ENCODE measurements at places on chromosomes 16 and 17.

GRCh38 chr16:3589441-3589921 lies 12.3 kb upstream of the NLRC3 start:
- DNase-seq: no peak

GRCh38 chr17:50187751-50188530 lies 13.5 kb downstream of the COL1A1 start:
- no peak for DNase-seq

DNA sequence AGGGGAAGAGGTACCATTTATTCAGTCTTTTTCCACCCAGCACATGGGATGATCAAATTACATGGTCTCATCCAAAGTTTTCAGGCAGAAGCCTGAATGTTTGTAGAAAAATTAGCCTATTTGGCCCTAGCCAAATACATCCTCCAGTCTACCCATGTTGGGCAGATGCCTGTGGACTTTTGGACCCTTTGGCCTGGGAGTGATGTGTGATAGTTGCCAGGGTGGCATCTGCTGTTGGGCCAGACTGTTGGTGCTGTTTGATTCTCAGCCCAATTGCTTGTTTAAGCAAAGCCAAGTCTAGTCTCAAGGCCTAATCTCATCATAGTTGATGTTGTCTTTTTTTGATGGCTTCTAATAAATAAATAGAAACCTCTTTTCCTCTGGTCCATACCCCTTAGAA lies 419.0 kb downstream of the CDH13 start:
- DNase-seq: no peak

- DNase-seq: no peak
Measured at GRCh38 chr17:44122816-44123355, 555 bp downstream of the HDAC5 start.

- no peak for DNase-seq
Measured at GRCh38 chr17:56111706-56112485, 41.4 kb upstream of the ANKFN1 start.

DNA sequence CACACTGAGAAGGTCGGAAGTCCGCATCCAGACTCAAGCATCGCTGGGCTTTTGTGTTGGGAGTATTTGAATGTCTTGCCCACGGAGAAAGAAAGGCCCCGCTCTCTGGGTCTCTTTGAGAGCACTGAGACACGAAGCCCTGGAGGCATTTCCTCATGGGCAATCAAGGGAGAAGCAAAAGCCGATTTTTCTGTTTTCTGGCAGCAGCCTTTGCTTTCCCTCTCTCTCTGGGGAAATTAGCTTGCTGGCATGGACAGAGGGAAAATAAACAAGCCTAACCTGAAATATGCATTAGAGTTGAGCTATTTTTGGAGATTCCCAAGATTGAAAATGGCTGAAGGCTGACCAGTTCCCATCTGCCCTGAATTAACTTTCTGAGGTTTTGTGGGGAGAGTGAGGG lies 238.7 kb downstream of the HAPSTR1 start:
- DNase-seq: no peak

DNA sequence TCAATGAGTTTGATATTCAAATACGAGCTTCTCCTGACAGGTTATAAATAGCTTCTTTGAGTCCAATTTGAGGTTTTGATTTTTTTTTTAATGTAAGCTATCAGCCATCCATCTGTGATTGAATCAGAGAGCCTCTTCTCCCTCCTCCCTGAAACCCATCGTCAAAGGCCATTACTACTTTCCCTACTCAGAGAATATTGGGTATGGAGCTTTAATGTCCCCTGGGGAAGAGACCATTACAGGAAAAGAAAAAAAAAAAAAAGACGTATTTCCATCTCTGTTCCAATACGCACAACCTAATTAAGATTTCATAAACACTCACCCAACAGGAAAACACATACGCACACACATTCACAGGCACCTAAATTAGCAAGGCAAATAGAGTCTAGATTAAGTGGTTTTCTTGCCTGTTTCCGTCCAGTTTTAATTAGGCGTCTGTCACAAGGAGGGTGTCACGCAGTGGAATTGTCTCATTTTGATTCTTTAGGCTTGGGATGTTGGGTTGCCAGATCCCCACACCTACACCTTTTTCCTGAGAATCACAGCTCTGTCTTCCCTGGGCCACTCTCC lies 194.3 kb upstream of the RPL38 start:
- no peak for DNase-seq

GRCh38 chr16:31224092-31224955 lies 7.4 kb upstream of the PYDC1 start:
- DNase-seq: peak; percentile 24

- DNase-seq: peak; percentile 80
Measured at GRCh38 chr16:85172455-85173145, 60.3 kb upstream of the CIBAR2 start.

DNA sequence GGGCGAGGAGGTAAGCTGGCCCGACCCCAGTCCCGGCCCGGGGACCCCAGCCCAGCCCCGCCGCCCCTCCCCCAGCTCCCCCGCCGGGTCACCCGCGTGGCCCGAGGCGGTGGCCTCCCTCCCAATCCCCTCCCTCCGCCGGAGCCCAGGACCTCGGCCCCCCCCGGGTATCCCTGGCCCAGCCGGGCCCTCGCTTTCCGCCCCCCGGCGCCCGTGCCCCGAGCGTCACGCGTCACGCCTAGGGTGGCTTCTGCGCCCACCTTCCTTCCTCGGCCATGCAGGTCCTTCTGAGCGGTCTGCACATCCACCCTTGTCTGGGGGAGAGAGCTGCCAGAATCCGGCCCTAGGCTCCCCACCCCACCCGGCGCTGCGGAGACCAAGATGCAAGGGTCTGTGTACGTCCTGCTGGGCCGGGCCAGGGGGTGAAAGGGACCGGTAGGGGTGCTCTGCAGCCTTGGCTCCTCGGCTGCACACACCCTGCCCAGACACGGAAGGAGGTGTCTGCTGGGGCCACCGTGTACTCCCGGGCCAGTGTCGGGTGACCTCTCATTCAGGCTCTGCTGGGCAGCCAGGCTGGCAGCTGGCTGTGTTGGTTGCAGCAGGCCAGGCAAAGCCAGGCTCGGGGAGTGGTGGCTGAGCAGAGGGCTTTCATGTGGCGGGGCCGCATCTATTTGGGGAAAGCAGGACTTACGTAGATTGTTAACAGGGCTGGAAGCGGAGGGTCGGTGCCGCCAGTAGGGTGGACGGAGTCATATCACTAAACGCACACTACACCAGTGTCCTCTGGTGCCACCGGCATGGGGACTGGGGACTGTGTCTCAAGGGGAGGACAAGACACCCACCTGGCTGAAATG lies 754 bp downstream of the RAB11FIP4 start:
- DNase-seq: peak; percentile 11

DNA sequence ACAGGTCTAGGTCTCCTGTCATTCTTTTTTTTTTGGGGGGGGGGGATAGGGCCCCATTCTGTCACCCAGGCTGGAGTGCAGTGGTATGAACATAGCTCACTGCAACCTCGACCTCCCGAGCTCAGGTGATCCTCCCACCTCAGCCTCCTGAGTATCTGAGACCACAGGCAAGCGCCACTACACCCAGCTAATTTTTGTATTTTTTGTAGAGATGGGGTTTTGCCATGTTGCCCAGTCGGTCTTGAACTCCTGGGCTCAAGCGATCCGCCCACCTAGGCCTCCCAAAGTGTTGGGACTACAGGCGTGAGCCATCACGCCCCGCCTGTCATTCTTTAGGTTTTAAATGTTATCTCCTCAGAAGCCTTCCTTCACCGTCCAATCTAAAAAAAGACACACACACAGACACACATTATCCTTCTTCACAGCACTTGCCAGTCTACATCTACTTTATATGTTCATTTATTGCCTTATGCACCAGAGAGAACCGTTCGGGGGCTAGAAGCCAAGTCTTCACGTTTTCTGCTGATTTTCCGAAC lies 694 bp downstream of the MRPL27 start:
- DNase-seq: no peak

DNA sequence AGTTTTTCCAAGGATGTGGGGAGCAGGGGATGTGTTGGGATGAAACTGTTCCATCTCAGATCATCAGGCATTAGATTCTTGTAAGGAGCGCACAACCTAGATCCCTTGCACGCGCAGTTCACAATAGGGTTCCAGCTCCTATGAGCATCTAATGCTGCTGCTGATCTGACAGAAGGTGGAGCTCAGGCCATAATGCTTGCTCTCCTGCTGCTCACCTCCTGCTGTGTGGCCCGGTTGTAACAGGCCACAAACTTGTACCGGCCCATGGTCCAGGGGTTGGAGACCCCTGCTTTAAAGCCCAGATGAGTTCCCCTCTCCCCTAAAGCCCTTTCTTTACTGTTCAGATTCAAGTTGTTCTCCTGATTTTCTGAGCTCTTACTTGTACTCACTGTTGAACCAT lies 44.8 kb downstream of the RNF135 start:
- DNase-seq: no peak

DNA sequence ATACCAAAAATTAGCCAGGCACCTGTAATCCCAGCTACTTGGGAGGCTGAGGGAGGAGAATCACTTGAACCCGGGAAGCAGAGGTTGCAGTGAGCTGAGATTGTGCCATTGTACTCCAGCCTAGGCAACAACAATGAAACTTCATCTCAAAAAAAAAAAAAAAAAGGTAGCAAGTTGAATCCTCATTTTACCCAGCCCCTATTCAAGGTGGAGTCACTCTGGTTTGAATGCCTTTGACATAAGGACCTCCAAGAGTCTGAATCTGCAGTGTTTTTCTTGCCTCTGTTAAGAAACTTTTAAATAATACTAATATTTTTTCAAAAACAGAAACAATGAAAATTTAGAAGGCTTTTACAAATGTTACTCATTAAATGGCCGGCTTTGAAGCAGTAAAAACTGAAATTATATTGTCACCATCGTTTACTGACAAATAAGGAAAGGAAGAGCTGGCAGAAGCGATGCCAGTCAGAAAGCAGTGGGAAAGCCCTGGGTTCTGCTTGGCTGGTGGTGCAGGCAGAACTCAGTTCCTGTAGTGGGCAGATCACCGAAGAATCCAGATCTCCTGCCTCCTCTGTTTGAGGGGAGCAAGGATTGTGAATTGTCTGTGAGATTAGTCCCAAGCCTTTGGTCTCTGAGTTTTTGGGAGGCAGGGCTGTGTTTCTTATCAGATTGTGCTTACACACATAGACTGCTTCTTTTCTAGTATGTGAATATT lies 99.7 kb upstream of the HAS3 start:
- DNase-seq: no peak

DNA sequence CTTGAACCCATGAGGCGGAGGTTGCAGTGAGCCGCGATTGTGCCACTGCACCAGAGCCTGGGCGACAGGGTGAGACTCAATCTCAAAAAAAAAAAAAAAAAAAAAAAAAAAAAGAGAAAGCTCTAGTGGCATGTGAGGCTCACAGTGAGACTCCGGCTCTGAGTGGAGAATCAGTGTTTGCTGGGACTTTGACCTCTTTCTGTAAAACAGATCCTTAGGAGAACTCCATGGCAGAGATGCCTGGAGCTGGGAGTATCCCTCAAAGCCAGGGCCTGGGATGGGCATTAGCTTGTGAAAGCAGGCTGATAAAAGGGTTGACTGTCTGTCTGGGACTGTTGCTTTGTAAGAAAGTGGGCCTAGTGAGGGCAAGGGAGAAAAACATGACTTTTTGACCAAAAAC lies 46.4 kb downstream of the ZNF207 start:
- DNase-seq: no peak

- DNase-seq: no peak
Measured at GRCh38 chr17:38420518-38420917, 7.7 kb upstream of the ARHGAP23 start.

GRCh38 chr16:89944773-89945172 lies 3.8 kb upstream of the DEF8 start:
- DNase-seq: no peak
